ENCODE measurements at places on chromosomes 3 and 15.

GRCh38 chr15:72845981-72846383, 62.4 kb upstream of the ADPGK start:
- DNase-seq, result no peak

DNA sequence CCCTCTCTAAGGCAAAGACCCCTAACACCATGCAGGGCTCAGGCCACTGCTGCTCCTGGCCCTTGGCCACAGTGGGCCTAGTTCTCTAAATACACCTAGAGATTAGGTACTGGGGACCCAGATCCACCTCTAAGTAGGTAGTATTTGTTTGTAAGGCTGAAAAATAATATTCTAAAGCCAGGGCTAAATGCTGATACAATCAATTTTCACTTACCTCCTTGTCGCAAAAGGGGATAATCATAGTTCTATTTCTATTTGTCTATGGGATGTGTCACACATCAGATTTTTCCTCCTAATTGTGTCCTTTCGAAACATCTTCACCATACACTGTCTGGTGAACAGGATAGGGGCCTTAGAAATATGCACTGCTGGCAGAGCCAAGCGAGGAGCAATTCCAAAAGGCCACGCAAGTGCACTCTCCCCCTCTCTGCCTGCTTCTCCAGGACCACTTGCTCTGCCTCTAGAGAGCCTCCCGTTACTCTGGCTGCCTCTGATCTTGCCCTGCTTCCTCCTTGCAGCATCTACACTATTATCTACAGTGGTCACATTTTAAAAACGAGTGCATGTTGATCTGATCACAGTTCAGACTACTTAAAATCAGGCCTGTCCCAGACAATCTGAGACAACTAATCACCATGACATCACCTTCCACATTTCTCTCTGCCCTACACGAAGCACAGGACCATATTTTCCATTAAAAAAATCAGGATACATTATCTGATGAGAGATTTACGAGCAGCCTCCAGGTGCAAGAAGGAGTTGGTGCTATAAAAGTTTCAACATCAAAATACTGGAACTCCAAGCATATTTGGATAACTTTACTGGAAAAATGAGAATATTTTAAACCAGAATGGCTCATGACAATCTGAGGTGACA, 115.4 kb downstream of the MYLK start:
- no peak for DNase-seq

DNA sequence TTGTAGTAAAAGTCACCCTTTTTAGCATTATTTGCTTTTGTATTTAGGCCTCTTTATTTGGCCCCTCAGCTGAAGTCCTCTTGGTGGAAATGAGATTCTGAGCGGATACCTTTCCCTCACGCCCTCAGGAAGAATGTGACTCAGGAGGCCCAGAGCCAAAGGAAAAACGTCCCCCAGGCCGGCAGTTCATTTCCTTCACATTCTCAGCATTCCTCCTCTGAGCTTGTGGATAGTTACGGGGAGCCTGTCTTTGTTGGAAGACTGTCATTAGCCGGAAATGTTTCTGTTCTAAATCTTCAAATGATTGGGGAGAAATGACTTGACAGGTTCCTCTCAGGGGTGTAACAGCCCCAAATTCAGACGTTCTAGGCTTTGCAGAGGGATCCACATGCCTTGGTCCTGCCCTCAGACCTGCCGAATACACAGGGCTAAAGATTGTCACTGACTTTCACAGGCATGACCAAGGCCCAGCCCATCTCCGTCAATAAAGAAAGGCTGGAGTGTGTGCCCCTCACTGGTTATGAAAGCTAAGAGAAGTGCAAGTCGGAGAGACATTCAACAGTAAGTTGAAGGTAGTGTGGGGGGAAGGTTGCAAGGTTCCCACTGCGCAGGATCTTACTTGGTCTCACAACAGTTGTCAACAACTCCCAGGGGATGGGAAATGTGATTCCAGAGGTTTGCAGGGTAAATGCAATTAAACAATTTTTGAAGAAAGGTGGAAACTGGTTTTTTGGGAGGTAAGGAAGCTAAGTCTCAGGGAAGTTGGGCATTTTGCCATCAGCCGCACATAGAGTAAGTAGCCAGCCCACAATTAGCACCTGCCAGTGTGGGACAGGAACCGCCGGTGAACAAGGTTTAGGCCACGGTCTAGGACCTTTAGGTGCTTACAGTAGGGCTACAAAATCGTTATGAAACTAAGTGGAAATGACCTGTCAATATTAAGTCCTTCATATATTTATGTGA, 39.7 kb upstream of the MYZAP start:
- no peak for DNase-seq

- no peak for DNase-seq
These were observed 27.6 kb downstream of the SLC28A1 start for GRCh38 chr15:84911879-84912660.

GRCh38 chr3:106263546-106263945, 394.7 kb upstream of the CBLB start:
- DNase-seq, result no peak

- no peak for DNase-seq
These were observed 14.1 kb downstream of the MRPS22 start for GRCh38 chr3:139357899-139358298.

- DNase-seq, result no peak
These were observed 32.4 kb upstream of the ATG7 start for GRCh38 chr3:11239796-11240195.

DNA sequence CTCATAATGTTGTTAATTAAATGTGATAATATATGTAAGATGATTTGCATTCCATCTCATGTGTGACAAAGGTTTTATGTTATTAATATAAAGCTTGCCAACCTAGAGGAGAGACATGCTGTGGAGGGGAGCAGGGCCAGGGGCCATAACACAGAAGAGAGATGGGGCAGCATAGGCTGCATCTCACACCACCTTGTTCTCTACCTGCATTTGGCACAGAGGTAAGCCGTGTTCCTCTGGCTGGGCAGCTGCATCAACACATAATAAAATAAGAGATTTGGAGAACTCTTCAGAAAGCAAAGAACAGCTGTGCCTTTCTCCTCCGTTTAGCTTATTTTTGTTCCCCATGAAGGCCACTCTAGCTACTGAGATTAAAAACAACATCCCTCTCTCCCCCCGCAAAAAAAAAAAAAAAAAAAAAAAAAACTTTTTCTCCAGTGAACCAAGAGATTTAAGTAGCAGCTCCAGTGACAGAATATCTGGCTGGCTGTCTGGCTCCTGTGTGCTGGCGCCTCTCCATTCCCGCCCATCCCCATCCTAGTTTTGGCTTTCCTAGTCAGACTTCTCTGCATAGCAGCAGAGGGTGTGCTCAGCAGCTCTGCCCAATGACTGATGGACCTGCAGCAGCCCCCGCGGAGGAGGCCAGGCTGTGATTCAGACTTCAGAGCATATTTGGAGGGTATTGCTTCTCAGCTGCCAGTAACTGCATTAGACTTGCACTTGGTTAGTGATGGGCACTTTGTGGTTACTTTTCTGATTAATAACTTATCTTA, 52.2 kb upstream of the STXBP5L start:
- no peak for DNase-seq

Measured in activated CD8-positive, alpha-beta memory T cell treated with anti-CD3 and anti-CD28 coated beads for 1 hour (primary cell).